Activated naive CD8-positive, alpha-beta T cell treated with anti-CD3 and anti-CD28 coated beads, Interleukin-2, amount 10 ng/mL, durations not matched to agents 7 days and 5 days (primary cell): ENCODE measurements at places on chromosomes 16 and 17. TPM values are rescaled to one million over a fixed set of nuclear protein-coding genes. Genes with fewer than 3 reads are reported as not detected.

The FKBP10 gene
- 0.94 TPM for total RNA-seq

The CD19 gene
- 0.40 TPM for total RNA-seq

The STAT5B gene
- 134 TPM for total RNA-seq

The EVPL gene
- 0.78 TPM for total RNA-seq

The KRT13 gene
- total RNA-seq = not detected

The FAM171A2 gene
- 0.69 TPM for total RNA-seq

The MXRA7 gene
- total RNA-seq = 34.4 TPM

The SPATA22 gene
- total RNA-seq = 0.96 TPM

The RNF40 gene
- total RNA-seq = 94.7 TPM

The COG4 gene
- 73.8 TPM for total RNA-seq

The DYNLRB2 gene
- total RNA-seq = not detected

The ACSM3 gene
- total RNA-seq = 9.7 TPM

The KCNJ18 gene
- not detected for total RNA-seq

The TLCD2 gene
- total RNA-seq = 0.20 TPM

The KRTAP4-1 gene
- not detected for total RNA-seq

The GINS2 gene
- 33.4 TPM for total RNA-seq

The SLFN14 gene
- total RNA-seq = not detected

The PABPN1L gene
- total RNA-seq = not detected

The SLC16A13 gene
- total RNA-seq = 16.0 TPM

The CD300LF gene
- total RNA-seq = not detected

The BIRC5 gene
- 54.9 TPM for total RNA-seq

The B4GALNT2 gene
- total RNA-seq = not detected

The KCNH4 gene
- total RNA-seq = 0.09 TPM

The GNGT2 gene
- 34.2 TPM for total RNA-seq

The RPRML gene
- total RNA-seq = not detected

The CCL17 gene
- not detected for total RNA-seq

The NOG gene
- total RNA-seq = 2.8 TPM

The TBC1D3 gene
- total RNA-seq = not detected
